ENCODE measurements at places on chromosomes 6 and 20. TPM values are rescaled to one million over a fixed set of nuclear protein-coding genes. Genes with fewer than 3 reads are reported as not detected.
A peak's percentile ranks its signal among the peaks of the same experiment; 100 is the strongest.

DNA sequence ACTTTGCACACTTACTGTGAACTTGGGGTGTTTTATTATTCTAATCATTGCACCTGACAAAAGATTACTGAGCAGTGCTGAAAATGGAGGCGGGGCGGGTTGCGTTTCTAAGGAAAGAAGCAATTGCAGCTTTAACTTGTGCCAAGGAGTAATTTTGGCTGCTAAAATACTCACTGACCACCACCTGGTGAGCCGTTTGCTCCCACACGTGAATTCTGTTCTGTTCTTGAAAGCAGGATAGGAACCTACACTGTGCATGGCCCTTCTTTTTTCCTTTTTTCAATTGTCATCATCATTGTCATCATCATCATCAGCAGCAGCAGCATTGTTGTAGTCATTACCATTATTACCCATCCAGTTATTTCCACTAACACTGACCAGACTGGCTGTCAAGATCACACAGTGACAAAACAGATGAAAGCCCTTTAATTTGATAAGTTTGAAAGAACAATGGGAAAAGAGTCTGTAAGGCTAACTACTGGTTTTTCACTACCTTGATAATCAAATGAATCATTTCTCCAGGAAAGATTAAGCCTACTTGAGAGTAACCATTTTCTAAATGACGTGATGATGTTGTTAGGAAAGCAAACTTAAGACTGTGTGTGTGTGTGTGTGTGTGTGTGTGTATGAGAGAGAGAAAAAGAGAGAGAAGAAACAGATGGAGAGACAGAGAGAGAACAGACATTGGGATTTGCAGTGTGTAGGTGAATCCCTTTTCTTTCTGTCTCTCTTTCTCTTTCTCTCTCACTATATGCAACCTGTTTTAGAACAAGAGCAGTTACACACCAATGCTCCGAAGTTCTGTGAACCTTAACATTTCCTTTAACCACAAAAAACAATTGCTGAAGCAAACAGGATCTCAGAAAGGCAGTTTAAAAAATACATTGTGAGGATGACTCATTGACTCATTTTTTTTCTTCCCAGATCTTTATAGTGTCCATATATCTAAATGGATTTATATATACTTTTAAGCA lies 3.8 kb downstream of the RIPOR2 start:
- no peak for DNase-seq

- no peak for DNase-seq
Observed at GRCh38 chr6:131096786-131097185, 33.7 kb upstream of the EPB41L2 start.

DNA sequence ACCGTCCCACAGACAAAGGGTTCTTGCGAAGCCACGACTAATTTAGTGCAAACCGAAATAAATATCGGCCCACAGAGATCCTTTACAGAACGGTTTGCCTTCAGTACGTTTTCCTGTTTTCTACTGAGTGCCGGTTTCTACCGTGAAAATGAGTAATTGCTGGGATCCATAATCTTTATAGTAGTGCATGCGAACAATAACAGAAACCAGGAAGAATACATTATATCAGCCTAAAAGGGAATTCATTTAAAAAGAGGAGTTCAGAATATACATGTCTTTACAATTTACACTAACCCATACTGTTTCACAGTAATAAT lies 292 bp upstream of the MTCL3 start:
- DNase-seq, result no peak

- DNase-seq, result peak; percentile 56
Observed at GRCh38 chr20:2006452-2007361, 12.8 kb upstream of the PDYN start.

DNA sequence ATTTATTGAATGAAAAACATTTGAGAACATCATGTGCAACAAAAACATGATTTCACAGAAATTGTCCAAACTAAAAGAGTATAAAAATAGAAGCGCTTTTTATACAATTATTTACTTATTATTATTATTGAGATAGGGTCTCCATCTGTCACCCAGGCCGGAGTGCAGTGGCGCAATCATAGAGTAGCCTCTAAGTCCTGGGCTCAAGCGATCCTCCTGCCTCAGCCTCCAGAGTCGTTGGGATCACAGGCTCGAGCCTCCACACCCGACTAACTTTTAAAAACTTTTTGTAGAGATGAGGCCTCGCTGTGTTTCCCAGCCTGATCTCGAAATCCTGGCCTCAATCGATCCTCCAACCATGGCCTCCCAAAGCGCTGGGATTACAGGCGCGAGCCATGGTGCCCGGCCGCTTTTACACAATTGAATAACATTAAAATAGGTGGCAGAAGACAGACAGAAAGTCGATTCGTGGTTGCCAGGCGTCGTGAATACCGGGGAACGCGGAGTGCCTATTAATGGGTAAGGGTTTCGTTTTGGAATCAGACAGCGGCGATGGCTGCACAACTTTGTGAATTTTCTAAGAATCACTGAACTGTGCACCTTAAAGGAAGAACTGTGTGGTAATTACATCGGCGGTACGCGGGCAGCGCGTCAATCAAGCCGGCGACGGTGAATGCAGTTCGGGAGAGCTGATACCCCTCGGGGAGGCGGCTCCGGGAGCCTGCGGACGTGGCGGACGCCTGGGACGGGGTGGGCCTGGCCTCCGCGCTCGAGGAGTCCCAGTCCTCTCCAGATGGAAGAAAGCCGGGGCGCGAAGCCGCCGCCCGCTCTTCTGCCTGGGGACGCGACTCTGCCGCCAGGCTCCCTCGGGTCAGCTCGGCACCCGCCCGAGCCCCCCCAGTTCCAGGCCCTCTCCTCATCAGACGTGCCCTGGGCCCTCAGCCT lies 807 bp downstream of the TBC1D20 start:
- peak; percentile 66 for DNase-seq

GRCh38 chr20:51647674-51648570 lies 105.4 kb upstream of the NFATC2 start:
- no peak for DNase-seq

TMC2 gene
- 0.56 TPM for total RNA-seq

RGS19 gene
- total RNA-seq, result 4.4 TPM

UBD gene
- total RNA-seq, result not detected

PBOV1 gene
- not detected for total RNA-seq

GJA10 gene
- total RNA-seq, result not detected
